ENCODE measurements at places on chromosomes 5 and 9.

GRCh38 chr9:128906741-128907140 lies 14.0 kb upstream of the PHYHD1 start:
- DNase-seq = no peak

GRCh38 chr9:74948937-74949336 lies 3.8 kb downstream of the C9orf40 start:
- DNase-seq = no peak

DNA sequence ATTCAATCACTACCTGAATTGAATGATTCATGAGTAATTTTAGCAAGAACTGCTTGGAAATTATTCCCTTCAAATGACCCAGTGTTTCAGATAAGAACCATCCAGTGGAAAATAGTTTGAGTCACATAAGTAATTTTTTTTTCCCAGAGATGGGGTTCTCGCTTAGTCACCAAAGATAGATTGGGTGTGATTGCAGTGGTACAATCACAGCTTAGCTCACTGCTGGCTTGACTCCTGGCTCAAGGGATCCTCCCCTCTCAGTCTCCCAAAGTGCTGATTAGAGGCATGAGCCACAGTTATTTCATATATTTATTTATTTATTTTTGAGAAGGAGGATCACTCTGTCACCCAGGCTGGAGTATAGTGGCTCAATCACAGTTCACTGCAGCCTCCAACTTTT lies 574.5 kb upstream of the ARRDC3 start:
- no peak for DNase-seq

- no peak for DNase-seq
Measured at GRCh38 chr9:6869081-6869948, 111.5 kb downstream of the KDM4C start.

GRCh38 chr5:176133877-176134276 lies 104.3 kb upstream of the SIMC1 start:
- DNase-seq = no peak

- DNase-seq = no peak
Measured at GRCh38 chr5:40906351-40906751, 2.9 kb upstream of the C7 start.

- no peak for DNase-seq
Measured at GRCh38 chr5:153618307-153618706, 127.8 kb downstream of the GRIA1 start.

- DNase-seq = no peak
Measured at GRCh38 chr5:14432931-14433589, 148.5 kb upstream of the OTULINL start.

GRCh38 chr9:98929071-98929470 lies 14.6 kb upstream of the COL15A1 start:
- no peak for DNase-seq

Data from SW480 (cell line).